ENCODE measurements at places on chromosomes 13 and 19.
A peak's percentile ranks its signal among the peaks of the same experiment; 100 is the strongest.

DNA sequence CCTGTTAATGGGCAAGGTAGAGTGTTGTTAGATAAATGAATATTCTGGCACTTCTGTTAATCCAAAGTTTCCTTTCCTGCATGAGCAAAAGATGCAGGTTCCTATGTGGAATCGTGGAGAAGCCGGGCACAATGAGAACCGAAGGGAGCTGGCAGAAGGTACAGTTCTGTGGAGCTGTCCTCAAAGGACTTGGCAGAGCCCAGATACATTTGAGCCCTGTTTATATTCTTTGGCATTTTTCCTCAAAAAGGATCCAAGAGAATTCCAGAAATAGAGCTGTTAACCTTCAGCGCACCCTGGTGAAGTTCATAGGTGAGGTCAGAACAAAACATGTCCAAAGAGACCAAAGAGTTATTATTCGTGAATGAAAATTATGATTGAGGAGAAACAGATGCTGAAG, 4.0 kb upstream of the DLEU7 start:
- DNase-seq = no peak

- no peak for DNase-seq
Observed at GRCh38 chr19:6738787-6739389, 592 bp upstream of the TRIP10 start.

- DNase-seq = no peak
Observed at GRCh38 chr19:29881386-29881785, 60.7 kb upstream of the URI1 start.

DNA sequence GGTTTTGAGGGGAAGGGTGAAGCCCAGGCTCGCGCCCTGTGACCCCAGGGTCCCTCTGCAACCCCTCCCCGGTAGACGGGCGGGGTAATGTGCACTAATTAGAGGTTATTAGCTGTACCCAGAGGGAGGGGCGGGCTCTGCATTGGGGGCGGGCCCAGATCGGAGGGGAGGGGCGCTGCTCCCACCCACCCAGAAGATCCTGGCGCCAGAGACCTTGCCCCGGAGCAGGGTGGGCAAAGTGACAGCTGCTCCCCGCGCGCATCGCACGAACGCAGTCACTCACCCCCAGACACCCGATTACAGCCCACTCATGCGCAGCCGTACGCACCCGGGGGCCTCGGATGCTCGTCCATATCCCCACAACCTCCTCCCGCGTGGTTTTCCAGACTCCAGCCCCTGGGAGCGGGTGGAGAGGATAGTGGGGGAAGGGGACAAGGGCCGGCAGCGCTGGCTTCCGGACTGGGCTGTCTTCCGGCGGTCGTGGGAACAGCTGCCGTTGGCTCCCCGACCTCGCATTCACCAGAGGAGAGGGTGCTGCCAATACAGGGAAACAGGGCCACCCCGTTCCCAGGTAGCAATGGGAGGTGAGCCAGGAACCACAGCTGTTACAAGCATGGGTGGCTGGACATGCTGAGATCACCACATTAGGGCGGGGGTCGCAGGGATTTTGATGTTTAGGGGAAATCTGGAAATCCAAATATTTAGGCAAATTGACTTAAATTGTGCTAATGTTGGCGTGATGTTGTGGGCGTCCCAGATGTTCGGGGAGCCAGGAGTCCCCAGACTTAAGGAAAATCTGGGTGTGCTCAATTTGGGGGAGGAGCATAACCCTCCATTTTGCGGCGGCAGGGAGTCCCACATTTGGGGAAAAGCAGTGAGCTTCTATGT, 2.9 kb upstream of the HOOK2 start:
- DNase-seq = peak; percentile 64

- DNase-seq = no peak
Observed at GRCh38 chr13:109735436-109735966, 50.9 kb downstream of the IRS2 start.

- DNase-seq = no peak
Observed at GRCh38 chr13:26075498-26075897, 23.7 kb upstream of the SHISA2 start.

DNA sequence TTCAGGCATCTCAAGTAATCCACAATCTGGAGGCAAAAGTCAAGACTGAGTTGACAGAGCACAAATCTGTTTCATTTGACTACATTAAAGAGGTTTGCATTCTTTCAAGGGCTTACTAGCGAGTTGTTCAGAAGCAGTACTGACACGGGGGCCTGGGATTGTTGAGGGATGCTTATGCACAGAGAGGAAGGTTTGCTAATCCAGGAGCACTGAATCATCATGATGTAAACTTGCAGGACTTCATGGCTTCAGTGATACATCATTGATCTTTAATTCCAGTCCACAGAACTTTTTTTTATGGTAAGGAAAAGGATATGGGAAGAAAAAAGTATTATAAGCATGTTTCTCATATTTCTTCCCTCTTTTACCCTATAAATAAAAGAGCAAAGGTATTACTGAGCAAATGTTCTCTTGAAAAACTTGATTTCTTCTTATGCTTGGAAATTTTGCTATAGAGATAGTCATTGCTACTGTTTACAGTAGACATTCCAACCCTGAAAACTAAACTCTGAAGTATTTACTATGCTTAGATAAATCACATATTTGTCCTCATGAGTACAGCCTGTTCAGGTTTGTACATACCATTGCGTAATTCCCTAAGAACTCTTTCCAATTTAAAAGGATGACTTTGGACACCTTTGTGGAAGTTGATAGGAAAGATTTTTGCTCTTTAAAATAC, 65.8 kb upstream of the KPNA3 start:
- DNase-seq = no peak

DNA sequence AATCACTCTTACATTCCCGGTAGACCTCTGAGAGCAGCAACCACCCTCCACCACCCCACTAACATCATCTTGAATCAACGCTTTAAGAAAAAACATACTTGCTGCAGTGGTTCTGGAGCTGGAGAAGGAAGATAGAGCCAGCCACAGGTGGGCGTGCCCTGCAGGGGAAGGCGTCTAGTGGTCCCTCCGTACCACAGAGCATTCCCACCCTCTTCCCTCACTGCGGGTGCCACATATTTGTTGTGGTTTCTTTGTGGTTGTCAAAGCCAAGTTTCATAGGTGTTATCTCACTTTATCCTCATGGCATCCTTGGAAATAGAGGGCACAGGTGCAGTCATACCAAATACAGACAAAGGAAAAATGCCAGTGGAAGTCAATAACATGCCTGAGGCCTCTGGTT, 22.2 kb downstream of the COL4A2 start:
- DNase-seq = no peak

DNA sequence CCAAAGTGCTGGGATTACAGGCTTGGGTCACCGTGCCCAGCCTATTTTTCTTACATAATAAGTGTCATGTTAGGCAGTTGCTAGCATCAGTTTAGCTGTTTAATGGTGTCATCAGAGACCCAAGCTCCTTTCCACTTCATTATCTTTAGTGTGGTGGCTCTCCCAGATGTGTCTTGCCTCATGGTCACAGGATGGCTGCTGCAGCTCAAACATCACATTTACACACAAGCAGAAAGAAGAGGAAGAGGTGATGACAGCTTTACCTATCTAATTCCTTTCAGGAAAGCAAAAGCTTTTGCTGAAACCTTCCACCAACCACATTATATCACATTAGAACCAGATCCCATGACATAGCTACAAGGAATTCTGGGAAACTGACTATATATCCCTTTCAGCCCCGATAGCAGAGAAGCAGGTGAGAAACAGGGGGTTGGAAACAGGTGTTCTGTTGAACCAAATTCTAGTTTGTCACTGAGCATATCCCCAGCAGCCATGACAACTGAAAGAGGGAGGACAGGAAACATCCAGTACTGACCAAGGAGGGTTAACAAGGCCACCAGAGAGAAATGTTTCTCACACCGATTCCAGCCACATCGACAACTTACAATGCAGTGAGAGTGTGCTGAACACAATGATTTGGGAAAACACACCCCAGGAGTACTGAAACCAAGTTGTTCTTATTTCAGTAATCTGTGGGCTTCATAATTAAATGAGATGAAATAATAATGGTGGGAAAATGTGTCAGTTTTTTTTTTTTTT, 617.0 kb downstream of the UQCRFS1 start:
- DNase-seq = no peak

DNA sequence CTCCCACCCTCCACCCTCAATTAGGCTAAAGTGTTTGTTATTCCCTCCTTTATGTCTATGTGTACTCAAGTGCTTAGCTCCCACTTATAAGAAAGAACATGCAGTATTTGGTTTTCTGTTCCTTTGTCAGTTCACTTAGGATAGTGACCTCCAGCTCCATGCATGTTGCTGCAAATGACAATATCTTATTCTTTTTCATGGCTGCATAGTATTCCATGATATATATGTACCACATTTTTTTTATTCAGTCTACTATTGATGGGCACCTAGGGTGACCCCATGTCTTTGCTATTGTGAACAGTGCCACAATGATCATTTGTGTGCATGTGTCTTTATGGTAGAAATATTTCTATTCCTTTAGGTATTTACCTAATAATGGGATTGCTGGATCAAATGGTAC, 114.3 kb downstream of the DLEU7 start:
- DNase-seq = no peak

- DNase-seq = no peak
Observed at GRCh38 chr13:110285991-110286832, 20.7 kb downstream of the COL4A1 start.

DNA sequence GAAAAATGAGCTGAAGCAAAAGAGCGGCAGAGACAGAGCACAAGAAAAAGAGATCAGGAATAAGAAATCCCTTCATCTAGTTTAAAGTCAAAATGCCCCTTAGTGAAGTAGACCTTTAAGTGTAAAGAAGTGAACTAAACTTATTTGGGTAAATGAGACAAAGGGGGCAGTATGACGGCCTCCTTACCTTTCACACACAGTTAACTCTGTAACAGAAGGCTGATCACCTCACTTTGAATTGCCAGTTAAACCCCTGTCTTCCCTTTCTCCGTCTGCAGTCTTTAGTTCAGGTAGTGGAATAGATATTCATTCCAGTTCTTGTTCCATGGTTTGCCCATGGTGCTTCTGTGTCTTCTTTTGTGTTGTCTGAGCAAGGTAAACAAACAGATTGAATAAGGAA, 1029.8 kb downstream of the DIAPH3 start:
- DNase-seq = no peak

- DNase-seq = no peak
Observed at GRCh38 chr13:95239283-95239682, 62.0 kb downstream of the ABCC4 start.

- DNase-seq = no peak
Observed at GRCh38 chr13:42883142-42883541, 101.8 kb downstream of the FAM216B start.

- DNase-seq = no peak
Observed at GRCh38 chr13:93982179-93982918, 497.1 kb downstream of the DCT start.

- DNase-seq = no peak
Observed at GRCh38 chr19:15393963-15394362, 14.4 kb upstream of the AKAP8 start.

DNA sequence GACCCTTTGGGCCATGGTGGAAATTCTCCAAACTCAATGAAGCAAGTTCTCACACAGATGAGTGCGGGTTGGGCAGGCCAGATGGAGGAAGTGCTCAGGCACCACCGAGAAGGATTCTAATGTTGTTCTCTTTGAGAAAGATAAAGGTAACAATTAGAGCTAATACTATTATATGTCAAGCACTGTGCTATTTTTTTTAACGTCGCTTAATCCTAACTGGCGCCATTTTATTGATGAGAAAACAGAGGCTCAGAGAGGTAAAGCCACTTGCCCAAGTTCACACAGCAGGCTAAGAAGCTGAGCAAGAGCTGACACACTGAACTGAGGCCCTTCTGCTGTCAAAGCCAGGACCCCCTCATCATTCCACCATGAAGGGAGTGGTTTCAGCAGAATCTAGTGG, 1.0 kb downstream of the FBL start:
- DNase-seq = no peak

- DNase-seq = no peak
Observed at GRCh38 chr19:19421299-19421696, 15.8 kb downstream of the GATAD2A start.

DNA sequence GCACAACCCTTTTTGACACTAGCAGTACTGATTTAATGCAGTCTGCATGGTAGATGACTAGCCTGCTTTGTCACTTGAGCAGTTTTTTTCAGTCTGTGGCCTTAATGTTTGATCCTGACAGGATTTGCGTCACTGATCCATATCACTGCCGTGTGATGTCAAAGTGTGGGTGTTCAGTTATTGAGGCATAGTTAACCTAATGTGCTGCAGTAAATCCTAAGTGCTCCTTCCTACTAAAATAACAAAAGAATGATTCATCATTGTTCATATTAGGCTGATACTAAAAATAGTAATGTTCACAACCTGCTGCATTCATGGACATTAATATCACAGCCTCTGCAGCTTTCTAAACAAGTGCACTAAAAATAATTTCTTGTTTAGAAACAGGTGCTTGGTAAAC, 121.9 kb upstream of the MLNR start:
- peak; percentile 72 for DNase-seq

DNA sequence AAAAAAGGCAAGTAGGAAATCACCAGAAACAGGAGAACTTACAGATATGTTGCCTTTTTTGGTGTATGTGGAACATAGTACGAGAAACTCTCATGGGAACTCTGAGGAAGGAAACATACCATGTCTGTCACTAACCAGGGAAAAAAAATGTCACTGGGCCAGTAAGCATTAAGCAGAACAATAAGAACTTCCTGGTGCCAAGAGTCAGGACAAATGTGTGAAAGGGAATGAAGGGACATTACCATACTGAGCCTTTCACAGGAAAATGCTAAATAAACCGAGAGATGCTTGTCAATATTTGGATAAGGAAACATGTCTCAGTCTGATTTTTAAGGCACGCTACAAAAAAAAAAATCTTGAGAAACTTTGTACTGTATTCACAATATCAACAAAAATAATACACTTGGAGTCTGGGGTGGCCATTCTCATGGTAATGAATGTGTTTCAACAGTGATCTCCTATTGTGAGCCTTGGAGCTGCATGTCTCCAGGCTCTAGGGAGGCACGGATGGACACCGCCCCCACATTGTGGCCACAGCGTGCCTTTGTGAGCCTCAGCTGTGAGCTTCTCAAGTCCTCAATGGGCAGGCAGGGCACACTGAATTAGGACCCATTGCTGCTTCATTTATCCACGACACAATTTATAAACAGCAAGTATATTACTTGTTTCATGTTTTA, 113.0 kb upstream of the ARGLU1 start:
- peak; percentile 13 for DNase-seq

GRCh38 chr19:19257137-19257536, 16.0 kb downstream of the TM6SF2 start:
- DNase-seq = no peak

DNA sequence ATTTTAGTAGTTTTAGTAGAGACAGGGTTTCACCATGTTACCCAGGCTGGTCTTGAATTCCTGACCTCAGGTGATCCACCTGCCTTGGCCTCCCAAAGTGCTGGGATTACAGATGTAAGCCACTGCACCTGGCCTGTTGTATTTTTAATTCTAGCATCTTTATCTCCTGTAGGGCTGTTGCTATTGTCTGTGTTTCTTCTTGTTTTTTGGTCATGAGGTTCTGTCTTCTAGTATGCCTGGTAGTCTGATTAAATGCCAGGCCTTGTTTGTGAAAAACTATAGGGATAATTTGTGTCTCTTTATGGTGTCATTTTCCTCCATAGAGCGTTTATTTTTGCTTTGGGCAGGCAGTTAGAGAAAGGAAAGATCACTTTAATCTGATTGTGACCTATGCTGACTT, 3.1 kb downstream of the ARHGEF18 start:
- DNase-seq = no peak

- no peak for DNase-seq
Observed at GRCh38 chr19:42601811-42602443, 7.2 kb upstream of the CEACAM8 start.

All from DMS153 (cell line).